ENCODE measurements at places on chromosomes 12 and 14. TPM values are rescaled to one million over a fixed set of nuclear protein-coding genes. Genes with fewer than 3 reads are reported as not detected.

Gene TSPAN19
- not detected for total RNA-seq

DNA sequence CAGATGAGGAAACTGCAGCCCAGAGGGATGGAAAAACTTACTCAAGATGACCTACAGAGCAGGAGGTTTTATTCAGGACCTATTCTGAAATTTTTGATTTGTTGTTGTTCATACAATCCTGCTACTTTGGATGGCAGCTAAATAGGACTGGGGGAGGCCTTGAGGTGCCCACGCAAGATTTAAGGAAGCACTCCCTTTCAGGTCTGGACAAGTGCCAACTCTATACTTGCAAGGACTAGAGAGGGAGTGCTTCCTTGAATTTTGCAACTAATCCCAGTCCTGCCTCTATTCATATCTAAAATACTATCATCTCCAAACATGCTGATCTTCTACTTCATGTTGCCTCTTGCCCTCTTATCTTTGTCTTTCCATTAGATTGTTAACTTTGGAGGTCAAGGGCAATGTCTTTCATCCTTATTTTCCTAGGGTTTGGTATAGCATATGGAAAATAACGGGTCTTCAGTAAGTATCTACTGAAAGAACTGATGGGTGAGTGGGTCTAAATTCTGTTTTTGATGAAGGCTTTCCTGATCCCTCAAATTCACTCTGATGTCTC lies 28.6 kb upstream of the PPM1H start:
- DNase-seq: no peak

Gene ABHD12B
- total RNA-seq: not detected

GRCh38 chr12:51678086-51678724 lies 87.2 kb downstream of the SCN8A start:
- no peak for DNase-seq

DNA sequence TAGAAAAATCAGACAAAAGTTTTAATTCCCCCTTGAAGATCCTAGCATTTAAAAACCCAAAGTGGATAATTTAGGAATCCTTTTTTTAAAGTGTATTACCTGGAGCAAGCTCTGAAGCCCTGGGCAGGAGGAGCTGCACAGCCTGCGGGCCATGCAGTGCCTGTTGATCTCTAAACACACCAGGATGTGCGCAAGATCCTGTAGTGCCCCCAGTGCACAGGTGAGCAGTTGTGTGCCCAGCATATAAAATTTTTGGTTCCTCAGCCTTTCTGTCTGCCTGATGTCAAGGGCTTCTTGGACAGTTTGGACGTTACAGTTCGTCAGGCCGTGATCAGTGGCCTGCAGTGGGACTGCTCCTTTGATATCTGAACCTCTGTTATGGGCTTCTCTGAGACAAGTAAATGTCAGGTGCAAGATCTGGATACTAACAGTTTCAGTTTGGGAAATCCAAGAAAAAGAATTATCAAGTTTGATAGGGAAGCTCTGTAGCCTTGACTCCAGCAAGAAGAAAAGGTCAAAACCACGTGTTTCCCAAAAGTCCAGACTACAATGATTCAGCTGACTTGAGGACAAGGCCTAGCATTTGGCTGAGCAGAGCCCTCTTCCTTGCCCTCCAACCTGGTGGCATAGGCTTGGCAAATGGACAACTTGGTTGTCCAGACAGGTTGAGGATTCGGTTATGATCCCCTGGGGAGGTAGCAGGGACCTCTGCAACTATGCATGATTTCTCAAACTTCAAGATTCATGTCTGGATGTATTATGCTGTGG lies 1.0 kb downstream of the ATXN7L3B start:
- DNase-seq: no peak

Gene NANOG
- not detected for total RNA-seq

GRCh38 chr14:32074887-32075572 lies 2.1 kb upstream of the ARHGAP5 start:
- no peak for DNase-seq

DNA sequence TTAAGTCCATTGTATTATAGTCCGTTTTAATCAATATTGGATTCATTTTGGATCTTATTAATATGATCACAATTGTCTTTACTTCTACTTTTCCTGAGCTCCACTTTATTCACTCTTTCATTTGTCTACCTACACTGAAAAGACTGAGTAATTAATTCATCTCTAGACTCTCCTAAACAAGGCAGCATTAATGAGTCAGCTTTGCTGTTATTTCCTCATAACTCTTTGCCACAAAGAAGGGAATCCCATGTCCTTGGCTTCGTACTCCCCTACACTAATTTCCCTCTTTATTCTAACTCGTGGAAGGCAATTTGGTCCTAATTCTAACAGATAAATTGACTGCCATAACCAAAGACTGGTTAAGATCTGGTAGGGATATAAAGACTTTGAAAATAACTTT lies 91.9 kb downstream of the ARMH4 start:
- DNase-seq: no peak

Gene RFX4
- not detected for total RNA-seq
